DND-41 (cell line): ENCODE measurements at places on chromosomes 6 and 20.

GRCh38 chr6:149473080-149474052 lies 11.4 kb downstream of the ZC3H12D start:
- no peak overlapping the region for H3K27ac ChIP-seq
- no peak overlapping the region for H3K4me3 ChIP-seq
- DNase-seq = no peak
- no peaks in the 10 kb centered on the region for H3K36me3 ChIP-seq
- H3K27me3 ChIP-seq = no peaks in the 10 kb centered on the region

GRCh38 chr6:27957516-27957915 lies 475 bp downstream of the OR2B6 start:
- H3K4me3 ChIP-seq = no peak overlapping the region
- H3K27ac ChIP-seq = no peak overlapping the region
- peaks cover 15% of the 10 kb centered on the region for H3K27me3 ChIP-seq
- DNase-seq = no peak
- H3K4me1 ChIP-seq = no peaks in the 10 kb centered on the region

DNA sequence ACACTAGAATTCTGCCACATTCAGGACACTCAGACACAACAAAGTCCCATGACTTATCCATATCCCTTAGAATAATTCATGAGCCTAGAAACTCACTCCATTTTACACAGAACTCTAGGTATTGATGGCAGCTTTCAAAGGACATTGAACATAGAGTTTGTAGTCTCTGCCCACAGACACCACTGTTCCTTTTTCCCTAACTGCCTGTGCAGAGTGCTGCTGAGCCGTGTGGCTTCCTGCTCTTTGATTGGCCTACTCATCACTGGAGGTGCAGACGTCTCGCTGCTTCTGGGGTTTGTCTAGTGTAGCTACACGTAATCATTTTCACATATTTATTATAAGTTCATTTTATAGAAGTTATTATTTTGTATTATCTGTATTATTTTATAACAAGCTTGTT lies 407.6 kb downstream of the PREX1 start:
- no peaks in the 10 kb centered on the region for H3K27me3 ChIP-seq
- H3K27ac ChIP-seq = no peak overlapping the region
- no peak overlapping the region for H3K4me3 ChIP-seq
- H3K4me1 ChIP-seq = no peaks in the 10 kb centered on the region
- no peaks in the 10 kb centered on the region for H3K36me3 ChIP-seq

DNA sequence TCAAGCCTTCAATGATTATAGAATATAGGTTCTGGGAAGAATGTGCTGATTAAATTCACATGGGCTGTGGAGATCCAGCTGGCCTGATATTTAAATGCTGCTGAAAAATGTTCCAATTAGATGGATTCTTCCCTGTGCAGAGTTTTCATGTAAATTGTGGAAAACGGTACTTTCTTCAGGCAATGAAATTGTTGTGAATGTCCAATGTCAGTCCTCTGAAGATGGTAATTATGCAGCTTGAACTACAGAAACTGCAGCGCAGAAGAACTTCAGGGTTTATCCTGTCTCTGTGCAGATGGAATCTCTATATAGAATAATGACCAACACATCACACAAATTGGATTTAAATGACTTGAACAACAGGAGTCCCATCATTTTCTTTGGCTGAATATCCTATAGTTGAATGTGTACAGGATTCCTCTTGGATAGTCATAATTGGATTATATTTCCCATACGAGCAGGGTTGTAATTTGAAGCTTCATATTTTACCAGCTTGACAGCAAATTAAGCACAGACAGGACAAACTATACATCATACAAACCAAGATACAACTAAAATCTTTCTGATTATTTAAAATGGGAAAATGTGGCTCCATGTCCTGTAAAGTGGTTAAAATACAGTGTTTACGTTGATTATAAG lies 82.3 kb downstream of the CAP2 start:
- H3K27me3 ChIP-seq = no peaks in the 10 kb centered on the region
- no peaks in the 10 kb centered on the region for H3K36me3 ChIP-seq
- H3K4me3 ChIP-seq = no peak overlapping the region
- no peaks in the 10 kb centered on the region for H3K4me1 ChIP-seq

- no peak for DNase-seq
- H3K27me3 ChIP-seq = no peaks in the 10 kb centered on the region
- H3K4me1 ChIP-seq = no peaks in the 10 kb centered on the region; the same call in 1 of the 2 replicates
- no peak overlapping the region for H3K27ac ChIP-seq
Observed at GRCh38 chr20:48771542-48771941, 56.3 kb downstream of the PREX1 start.

- no peak for DNase-seq
- H3K36me3 ChIP-seq = no peaks in the 10 kb centered on the region
- H3K4me3 ChIP-seq = no peak overlapping the region
- no peak overlapping the region for H3K27ac ChIP-seq
- H3K27me3 ChIP-seq = peaks cover 5% of the 10 kb centered on the region
Observed at GRCh38 chr6:29651413-29652197, 5.3 kb upstream of the MOG start.

DNA sequence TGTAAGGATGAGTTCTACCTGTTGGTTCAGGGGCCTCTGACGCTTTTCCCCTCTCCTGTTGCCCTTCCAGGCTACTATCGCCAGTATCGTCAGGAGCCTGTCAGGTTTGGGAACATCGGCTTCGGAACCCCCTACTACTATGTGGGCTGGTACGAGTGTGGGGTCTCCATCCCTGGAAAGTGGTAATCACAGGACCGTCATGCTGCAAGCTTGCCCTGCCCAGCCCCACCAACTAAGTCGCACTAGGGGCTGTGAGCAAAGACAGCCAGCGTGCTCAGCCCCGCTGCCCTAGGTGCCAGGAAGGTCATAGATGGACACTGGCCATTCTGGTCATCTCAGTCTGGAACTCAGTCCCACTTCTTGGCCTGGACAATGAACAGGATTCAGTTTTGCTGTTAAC lies 102.1 kb downstream of the FNDC1 start:
- H3K27me3 ChIP-seq = peaks cover 2% of the 10 kb centered on the region
- H3K4me3 ChIP-seq = no peak overlapping the region
- no peak overlapping the region for H3K27ac ChIP-seq
- H3K4me1 ChIP-seq = no peaks in the 10 kb centered on the region
- no peaks in the 10 kb centered on the region for H3K36me3 ChIP-seq
- no peak for DNase-seq

- no peaks in the 10 kb centered on the region for H3K27me3 ChIP-seq
- DNase-seq = no peak
- no peak overlapping the region for H3K27ac ChIP-seq
- H3K4me1 ChIP-seq = no peaks in the 10 kb centered on the region
- H3K4me3 ChIP-seq = no peak overlapping the region
Observed at GRCh38 chr6:143426026-143426425, 24.5 kb downstream of the ADAT2 start.
